GM03348 (cell line): ENCODE measurements at places on chromosomes 5 and 9.
A peak's percentile ranks its signal among the peaks of the same experiment; 100 is the strongest.

GRCh38 chr5:141475625-141476131, at the start of gene PCDHGC3:
Gene PCDHGC3 (plus strand): TSS chr5:141475966. CDS start chr5:141476117, 151 bp downstream.
- DNase-seq = peak; percentile 96

DNA sequence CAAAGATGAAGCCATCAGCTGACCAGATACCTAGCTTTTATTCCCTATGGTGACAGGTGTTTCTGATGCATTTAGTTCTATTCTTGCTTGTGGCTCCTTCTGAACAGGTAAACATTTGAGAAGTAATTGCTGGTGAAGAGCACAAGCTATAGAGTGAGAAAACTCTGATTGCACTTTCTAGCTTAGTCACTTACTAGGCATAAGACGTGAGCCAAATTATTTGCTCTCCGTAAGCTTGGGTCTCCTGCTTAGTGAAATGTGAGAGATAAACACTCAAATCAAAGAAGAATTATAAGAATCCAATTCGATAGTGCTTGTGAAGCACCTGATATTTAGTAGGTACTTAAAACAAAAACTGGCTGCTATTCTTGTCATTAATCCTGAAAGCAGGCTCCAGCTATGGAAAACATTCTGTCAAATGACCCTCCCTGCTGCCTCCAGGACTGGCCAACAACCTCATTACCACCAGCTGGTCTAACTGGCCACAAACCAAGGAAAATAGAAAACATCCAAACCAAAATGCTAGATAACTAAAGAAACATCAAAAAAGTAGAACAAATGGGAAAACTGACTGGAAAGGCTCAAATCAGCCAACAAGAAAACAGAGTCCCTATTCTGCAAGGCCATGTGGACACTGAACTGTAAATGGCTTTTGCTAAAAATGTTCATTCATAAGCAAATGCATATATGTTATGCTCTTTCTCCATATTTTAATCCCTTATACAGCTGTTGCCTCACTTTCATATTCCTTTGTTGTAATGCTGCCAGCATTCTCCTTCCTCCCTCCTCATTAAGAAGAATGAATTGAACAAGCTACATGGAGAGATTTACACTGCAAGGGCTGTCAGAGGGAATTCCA, 616.1 kb downstream of the DTWD2 start:
- DNase-seq = no peak

- no peak for DNase-seq
These were observed 116.8 kb downstream of the MACIR start for GRCh38 chr5:103375350-103375749.

GRCh38 chr5:120778491-120779484, 314.7 kb downstream of the PRR16 start:
- DNase-seq = peak; percentile 37

- DNase-seq = peak; percentile 81
These were observed 14.7 kb downstream of the COL15A1 start for GRCh38 chr9:98958271-98958984.

DNA sequence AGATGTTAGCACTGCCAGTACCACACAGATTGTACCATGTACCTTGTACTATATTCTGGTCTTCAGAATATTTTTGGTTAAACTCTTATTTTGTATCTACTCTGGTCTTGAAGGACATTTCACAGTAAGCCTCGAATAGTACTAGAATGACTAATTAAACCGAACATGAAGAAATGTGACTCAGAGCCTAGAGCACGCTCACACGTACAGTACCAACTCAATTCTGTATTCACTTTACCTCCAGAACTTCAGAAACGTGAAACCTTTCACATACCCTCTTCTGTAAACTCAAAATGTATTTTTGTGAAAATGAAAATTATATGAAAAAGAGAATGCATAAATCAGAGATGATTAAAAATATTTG, 112.8 kb downstream of the MVB12B start:
- peak; percentile 82 for DNase-seq

DNA sequence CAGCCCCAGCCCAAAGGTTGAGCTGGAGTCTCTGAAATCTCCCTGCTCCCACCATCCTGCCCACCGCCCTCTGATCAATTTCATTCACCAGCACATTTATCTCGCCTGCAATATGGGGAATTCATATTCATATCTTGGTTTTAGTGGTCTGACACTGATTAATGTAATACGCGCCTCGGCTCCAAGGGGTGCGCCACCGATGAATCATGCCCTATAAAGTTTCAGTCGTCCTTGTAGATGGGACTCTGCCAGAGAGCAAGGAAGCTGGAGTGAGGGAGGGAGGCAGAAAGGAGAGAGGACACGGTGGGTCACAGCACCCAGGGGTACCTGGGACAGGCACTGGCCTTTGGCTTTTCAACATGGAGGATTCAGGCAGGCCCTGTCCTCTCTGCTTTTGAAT, 8.9 kb downstream of the IRX1 start:
- DNase-seq = no peak

DNA sequence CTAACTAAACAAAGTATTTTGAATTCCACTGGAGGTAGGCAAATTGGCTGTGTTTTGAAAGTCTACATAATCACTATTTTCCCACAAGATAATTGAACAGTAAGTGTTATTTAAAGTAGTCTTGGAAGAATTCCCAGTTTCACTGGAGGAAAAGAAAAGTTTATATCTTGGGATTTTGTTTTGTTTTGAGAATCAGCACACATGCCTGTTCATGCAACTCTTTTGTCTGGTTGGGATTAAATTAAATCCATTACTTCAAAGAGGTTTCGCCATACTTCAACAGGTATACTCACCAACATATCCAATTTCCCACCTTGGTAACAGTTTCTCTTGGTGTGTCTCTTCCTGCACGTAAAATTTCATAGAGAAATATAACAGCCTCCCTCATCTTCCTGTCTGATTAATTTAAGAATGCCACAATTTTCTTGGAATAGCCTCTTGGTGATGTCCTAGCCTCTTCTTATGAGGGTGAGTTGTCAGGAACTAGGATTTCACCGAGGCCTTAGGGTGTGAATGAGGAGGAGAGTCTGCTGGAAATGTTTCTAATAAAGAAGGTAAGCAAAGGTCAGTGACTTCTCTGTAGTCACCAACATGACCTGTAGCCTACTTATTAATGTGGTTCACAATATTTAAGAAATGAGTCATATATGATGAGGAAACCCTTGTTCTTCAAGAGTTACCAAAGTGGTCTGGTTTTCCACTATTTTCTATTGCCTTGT, 48.1 kb downstream of the ITGA2 start:
- peak; percentile 43 for DNase-seq

GRCh38 chr5:138998521-138998920, 123.4 kb upstream of the LRRTM2 start:
- DNase-seq = no peak

DNA sequence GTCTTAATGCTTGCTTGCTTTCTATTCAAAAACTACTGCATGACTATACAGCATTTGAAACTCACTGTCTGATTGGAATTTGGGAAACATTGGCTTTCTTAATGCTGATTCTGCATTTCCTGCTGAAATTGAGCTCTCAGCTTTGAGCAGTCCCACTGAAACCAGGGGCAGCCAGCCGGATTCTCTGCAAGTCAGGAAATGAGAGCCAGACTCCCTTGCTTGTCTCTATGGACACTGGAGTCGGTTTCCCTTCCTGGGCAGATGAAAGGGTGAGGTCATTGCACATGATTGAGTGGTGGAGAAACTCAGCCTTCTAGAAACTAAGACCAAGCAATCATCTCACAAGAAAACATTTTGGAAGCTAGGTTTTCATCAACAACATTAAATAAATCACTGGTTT, 119.7 kb upstream of the SPATA31C2 start:
- peak; percentile 86 for DNase-seq

DNA sequence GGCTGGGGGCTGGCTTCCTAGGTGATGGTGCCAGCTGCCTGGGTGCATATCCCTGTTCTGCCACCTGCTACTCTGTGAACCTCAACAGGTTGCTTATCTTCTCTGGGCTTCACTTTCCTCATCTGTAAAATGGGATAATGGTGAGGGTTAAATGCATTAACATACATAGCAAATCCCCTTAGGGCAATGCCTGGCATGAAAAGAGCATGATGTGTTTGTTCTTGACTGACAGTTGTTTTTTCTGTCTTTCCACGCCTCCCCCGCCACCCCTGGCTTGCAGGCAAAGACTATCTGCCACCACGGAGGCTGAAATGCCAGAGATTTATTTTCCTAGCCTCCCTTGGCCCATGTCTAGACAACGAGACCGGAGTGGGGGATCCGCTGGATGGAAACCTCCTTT, 280.5 kb downstream of the NSG2 start:
- no peak for DNase-seq

GRCh38 chr5:9712506-9712905, 82.4 kb upstream of the TAS2R1 start:
- DNase-seq = peak; percentile 49

- DNase-seq = peak; percentile 83
These were observed 739 bp downstream of the CARD9 start for GRCh38 chr9:136372561-136373299.
